ENCODE measurements at places on chromosomes 3 and 15. TPM values are rescaled to one million over a fixed set of nuclear protein-coding genes. Genes with fewer than 3 reads are reported as not detected.
A peak's percentile ranks its signal among the peaks of the same experiment; 100 is the strongest.

DNA sequence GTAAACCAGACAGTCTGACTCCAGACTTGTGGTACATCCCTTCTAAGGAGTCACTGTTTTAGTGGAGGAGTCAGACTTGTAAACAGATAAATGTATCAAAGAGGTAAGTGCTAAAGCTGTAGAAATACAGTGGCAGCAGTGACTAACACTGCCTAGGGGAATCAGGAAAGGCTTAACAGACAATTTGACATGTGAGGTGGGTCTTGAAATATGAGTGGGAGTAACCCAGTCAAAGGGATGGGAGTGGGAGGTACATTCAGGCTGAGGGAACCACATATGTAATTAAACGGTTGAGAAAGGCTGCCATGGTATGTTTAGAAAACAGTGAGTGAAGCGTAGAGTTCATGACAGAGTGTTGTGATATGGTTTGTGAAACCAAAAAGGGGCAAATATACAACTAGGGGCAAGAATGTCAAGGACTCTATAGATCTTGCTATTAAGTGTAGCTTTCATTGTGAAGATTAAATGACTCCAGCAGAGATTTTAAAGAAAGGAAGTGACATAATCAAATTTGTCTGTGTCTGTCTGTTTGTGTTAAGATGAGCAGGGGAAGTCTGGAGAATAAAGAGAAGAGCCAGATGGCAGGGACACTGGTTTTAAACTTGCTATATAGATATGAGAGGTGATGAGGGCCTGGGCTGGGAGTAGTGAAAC is 11.2 kb upstream of the ALCAM start:
- no peak for DNase-seq

DNA sequence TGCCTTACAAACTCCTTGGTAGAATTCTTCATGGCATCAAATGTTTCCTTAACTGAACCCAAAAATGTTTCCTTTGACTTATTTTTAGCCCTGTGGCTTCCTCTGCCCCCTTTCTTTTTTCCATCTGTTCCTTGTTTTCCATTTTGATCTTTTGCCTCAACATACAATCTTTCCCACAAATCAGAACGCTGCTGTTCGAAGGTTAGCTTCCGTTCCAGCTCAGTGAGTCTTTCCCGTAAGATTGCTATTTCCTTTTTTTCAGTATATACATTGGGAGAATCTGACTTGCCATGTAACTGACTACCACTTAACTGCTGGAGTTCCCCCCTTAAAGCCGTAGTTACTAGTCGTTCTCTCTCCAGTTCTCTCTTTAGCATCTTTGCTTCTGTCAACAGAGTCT is 41.2 kb downstream of the PIGB start:
- DNase-seq: no peak

GRCh38 chr15:96746665-96747064 is 416.2 kb downstream of the NR2F2 start:
- no peak for DNase-seq

GRCh38 chr3:15049584-15049983 is 15.5 kb downstream of the MRPS25 start:
- no peak for DNase-seq

Gene ABI3BP
- polyA plus RNA-seq: 8.3 TPM

Gene ZPLD1
- not detected for polyA plus RNA-seq

Gene SPATA12
- 0.07 TPM for polyA plus RNA-seq

- no peak for DNase-seq
Observed at GRCh38 chr3:133733226-133733625, 13.0 kb upstream of the TF start.

Gene PRSS50
- 0.20 TPM for polyA plus RNA-seq

- peak; percentile 16 for DNase-seq
Observed at GRCh38 chr15:25465835-25466234, 27.0 kb upstream of the UBE3A start.

DNA sequence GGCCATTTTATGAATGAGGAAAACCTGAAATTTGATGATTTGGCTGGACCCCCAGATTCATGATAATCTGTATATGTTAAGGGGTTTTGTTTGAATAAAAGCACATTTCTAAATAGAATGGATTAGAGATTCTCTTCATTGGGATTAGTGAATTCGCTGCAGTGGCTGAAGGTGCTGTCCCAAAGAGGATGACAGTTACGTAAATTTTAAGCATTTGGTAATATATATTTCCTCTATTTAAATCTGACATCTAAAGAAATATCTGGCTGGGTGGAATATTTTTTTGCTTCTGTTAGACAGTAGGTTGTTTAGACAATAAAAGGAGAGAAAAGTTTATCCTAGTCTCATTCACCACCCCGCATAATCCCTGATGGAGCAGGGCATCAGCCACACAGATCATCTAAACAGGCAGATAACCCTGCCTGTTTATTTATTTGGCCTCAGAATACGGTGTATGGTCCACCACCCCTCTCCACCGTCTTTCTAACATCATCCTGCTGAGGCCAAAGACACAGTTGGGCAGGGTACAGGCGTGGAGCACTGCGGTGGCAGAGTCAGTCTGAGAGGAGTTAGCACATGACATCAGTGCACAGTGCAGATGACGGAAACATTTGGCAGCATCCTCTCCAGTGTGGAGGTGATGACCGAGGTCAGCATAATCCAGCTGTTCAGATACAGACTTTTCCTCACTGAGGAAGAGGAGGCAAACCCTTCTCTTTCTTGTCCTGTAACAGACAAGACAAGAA is 20.4 kb upstream of the NFKBIZ start:
- peak; percentile 75 for DNase-seq

Gene CLDN18
- polyA plus RNA-seq: not detected

DNA sequence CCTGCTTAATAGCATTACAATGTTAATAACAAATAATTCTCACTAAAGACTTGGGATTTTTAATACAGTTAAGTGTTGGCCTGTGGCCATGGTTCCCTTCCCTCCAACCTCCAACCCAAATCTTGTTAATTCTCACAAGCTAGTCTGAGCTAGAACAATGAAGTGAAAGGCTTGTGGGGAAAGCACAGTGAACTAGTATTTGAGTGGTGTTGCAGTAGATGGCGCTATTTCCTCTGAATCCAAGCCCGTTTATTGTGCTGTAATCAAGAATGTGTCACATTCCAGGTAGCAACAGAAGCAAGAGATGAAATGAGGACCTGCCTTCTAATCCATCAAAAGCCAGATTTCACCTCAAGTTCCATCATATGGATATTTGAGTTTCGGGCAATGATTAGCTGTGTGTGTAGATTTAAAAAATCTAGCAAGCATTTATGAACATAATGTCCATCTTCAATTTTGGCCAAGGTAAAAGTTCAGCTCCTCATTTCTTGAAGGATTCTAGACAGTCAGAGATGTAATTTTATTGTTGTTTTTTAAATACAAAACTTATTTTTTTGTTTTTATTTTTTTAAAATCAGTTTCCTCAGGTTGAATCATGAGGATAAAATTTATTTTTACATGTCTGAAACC is 160.7 kb downstream of the SQOR start:
- no peak for DNase-seq

DNA sequence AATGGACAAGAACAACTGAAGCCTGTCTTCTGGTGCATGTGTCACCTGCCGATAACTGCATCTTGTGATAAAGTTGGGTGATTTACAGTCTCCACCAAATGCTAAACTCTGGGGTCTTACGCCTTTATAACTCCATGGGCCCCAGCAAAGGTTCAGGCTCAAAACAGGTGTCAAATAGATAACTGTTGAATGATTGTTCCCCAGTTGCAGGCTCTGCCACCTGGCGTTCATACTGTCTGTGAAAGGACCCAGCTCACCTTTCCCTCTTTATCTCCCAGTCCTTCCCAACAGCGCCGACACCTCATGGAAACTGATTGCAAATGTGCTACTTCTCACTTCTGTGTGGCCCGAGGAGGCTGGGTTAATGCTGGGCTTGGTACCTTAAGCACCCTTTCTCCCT is 8.3 kb upstream of the SNX22 start:
- peak; percentile 13 for DNase-seq

Gene LSMEM2
- polyA plus RNA-seq: 0.47 TPM

DNA sequence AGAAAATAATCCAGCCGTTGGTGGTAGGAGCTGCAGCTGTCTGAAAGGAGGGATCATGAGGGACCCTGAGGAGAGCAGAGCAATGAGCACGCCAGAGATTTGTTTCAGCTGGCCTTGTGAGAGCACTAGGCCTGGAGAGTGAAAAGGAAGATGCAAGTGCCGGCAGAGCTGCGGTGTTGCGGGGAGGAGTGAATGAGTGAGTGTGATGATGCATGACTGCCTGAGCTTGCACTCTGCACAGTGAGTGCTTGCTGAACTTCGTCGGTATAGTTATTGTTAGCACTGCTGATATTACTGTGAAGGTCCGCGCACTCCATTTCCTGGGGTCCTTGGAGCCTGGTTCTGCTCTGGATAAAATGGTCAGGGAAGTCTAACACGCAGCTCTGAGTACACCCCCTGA is 23.2 kb downstream of the EIF1B start:
- no peak for DNase-seq

DNA sequence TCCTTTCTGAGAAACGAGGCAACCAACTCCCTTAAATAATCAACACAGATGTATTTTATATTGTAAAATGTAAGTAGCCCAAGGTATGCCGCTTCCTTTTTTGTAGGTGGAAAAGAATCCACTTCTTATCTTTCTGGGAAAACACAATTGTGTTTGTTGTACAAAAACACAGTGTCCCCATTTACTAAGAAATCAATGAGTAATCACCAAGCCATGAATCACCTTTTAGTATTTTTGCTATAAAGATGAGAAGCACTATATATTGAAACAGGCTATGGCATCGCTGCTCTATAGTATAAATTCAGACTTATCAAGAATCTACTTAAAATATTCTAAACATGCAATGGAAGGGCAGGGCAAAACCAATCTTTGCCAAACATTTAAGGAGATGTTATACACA is 104.0 kb downstream of the TNIK start:
- DNase-seq: no peak

Gene PDIA5
- polyA plus RNA-seq: 27.0 TPM

Gene LSAMP
- 6.0 TPM for polyA plus RNA-seq

Gene EFHB
- polyA plus RNA-seq: 0.98 TPM

DNA sequence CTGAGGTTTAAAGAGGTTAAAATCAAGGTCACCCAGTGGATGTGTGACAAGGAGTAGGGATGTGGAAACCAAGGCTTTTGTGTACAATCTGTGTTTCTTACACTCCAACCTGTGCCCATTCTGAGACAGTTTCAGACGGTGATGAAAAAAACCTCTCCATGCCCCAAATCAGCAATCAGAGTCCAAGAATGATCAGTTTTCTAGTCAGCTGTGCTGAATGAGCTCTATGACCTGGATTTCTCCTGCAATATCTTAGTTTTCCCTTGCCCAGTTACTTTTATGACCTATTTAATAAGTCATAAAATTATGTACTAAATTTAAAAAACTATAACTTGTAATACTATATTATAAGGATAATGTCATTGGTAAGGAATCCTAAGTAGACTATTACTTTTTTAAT is 37.5 kb upstream of the CBLB start:
- no peak for DNase-seq

GRCh38 chr15:29133321-29133720 is 136.3 kb downstream of the NSMCE3 start:
- no peak for DNase-seq

Gene TTLL13
- 0.20 TPM for polyA plus RNA-seq

DNA sequence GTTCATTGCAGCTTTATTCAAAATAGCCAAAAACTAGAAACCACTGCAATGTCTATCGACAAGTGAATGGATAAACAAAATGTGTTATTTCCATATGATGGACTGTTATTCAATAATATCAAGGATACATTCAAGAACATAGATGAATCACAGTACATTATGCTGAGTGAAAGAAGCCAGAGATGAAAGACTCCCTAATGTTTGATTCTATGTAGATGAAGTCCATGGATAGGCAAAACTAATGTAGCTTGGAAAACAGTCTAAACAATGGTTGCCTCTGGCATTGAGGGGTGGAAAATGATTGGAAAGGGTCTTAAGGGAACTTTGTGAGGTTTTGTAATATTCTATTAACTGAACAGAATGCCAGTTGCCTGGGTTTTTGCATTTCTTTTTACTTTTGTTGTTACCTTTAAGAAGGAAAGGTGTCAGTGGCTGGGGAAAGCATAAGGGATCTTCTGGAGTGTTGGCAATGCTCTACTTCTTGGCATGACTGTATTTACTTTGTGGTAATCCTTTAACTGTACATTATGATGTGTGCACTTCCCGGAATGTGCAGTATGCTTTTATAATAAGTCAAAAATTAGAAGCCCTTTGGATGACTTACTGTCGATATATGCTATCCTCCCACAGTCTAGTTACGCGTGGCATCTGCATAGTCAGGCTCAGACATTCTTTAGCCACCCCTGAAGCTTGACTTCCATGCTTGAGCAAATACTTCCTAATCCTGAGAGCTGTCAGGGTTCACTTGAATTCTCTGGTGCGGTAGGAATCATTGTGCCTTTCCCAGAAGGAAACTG is 20.5 kb upstream of the ATP10A start:
- no peak for DNase-seq

DNA sequence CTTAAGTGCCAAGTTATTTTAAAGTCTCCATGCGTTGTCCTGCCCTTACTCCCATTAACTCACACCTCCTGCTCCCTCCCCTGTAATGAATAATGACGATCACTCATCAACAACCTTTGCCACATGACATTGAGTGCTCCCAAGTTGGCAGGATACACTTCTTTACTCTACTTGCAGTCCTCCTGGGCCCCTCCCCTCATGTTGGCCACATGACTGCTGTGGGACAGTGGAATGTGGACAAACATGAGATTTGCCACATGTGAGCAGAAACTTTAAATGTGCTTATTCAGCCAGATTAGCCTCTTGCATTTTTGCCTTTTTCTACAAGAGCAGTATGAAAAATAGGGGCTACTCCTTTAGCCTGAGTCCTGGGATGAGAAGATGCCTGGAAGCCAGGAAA is 167.9 kb downstream of the DCLK3 start:
- no peak for DNase-seq

DNA sequence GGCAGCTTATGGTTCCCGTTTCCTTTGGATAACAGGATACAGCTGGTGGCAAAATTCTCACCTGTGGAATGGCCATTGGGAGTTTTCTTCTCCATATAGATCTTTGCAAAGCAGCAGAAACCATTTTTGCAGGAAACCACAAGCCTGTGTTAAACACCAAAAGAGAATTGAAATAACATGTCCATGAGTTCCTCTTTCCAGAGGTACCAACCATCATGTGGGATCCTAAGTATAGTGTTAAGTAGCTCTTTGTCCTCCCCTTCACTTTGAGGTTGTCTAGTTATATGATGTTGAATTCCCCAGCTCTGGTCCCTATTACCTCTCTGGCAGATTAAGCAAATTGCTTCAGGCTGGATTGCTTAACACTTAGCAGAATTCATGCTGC is 94.9 kb downstream of the AKAP13 start:
- DNase-seq: no peak

Gene CP
- 4.5 TPM for polyA plus RNA-seq

Gene MFAP1
- 9.5 TPM for polyA plus RNA-seq

Data from adrenal gland (tissue), 19 donors.